ENCODE measurements at places on chromosomes 12 and 14.

DNA sequence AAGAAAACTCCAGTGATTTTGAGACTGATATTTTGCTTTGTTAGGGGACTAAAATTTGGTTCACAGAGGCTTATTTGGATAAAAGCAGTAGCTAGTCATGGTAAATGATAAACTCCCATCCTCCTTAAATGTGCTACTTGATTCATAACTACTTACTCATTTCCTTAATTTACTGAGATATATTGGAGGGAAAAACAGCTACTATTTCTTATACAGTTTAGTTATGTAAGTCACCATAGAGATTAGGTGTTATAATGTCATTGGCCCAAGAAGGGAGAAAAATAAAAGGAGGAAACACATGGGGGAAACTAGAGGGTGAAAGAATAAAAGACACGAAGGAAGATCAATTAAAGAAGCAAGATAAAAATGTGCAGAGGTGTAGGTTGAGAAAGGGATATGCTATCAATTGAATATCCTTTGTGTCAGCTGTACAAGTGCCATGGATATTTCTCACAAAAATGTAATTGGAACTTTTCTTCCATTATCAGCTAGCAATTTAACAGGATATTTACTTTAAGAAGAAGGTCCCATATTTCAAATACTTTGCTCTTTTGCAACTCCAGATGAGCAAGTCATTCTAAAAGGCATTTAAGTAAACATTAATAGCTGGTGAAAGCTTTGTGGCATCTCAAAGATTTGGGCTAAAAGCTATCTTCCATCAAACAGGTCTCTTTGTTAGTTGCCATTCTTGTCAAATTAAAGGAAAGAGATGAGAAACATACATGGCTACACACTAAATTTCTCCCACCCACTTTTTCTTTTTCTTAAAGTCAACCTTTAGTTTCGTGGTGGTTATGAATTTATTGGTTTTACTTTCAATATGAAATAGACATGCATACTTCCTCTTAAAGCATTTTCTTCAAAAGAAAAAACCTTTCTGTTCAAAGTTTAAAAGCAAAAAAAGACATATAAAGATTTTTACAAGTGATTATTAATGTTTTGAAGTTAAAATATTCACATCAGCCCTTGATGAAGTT, 439.5 kb downstream of the CCER1 start:
- DNase-seq: no peak

DNA sequence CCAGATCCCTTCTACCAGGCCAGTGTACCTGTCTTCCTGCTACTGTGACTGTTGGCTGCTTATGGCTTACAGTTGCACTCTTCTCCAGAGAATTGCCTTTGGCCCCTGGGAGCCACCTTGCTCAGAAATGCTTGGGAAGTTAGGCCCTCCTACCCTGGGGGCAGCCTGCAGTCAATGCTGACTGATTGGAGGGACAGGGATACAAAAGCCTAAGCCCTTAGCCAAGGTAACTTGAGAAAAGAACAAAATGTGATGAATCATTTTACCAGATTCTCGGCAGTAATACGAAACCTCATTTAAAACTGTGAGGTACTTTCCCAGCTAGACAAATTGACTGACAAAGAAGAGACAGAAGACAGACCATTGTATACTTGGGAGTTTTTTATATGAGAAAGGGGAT, 47.3 kb downstream of the PTCSC3 start:
- DNase-seq: no peak

GRCh38 chr12:112961074-112961473, 17.2 kb upstream of the OAS2 start:
- no peak for DNase-seq

GRCh38 chr12:75661908-75662307, 150.5 kb upstream of the KRR1 start:
- DNase-seq: peak; percentile 30

DNA sequence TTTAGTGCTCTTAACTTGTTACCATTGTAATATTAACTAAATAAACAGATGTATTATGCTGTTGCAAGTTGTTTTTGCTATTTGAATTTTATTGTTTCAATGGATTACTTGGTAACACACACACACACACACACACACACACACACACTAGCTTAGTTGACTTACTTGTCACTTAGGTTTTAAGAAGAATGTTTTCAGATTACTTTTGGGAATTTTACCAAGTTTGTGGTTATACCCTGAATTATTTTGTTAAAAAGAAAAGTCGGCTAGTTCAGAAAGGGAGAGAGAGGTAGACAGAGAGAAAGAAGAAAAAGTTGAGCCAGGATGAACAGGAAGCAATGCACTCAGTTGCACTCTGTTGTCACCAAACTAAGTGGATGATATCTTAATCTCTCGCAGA, 5.3 kb downstream of the SSTR1 start:
- DNase-seq: no peak

- peak; percentile 14 for DNase-seq
Measured at GRCh38 chr14:81169711-81170103, 51.1 kb downstream of the GTF2A1 start.

DNA sequence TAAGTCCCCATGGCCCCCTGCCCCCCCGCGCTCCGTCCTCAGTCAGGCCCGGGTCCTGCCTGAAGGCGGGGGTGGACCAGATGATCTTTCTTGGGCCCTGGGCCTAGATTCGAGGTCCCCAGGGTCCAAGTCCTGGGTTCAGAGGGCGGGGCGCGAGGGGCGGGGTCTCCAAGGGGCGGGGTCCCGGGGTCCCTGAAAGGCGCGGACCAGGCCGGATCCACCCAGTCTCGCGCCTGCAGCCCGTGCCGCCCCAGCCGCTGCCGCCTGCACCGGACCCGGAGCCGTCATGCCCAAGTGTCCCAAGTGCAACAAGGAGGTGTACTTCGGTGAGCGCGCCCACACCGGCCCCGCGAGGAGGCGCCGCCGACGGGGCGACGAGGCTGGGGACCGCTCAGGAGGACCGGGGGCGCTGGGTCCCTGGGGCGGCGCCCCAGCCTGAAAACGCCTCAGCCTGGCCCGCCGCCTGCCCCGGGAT, 325 bp downstream of the CRIP1 start:
- no peak for DNase-seq

GRCh38 chr12:94284046-94284445, 135.7 kb downstream of the PLXNC1 start:
- no peak for DNase-seq

DNA sequence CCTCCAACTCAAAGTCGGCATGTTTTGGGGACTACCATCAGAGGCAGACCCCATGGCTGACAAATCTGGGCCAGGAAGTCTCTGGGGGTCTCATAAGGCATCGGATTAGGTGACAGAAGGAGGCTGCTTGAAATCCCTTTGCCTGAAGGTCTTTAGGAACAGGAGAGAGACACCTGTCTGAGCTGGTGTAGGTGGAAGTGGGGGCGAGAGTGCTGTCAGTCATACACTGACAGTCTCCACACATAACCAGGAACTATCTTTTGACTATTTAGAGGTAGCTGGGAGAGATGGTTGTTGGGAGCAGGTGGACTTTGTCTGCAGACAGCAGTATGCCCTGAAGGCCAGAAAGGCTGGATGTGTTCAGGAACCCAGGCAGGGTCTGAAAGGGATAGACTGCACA, 98.7 kb downstream of the PRMT8 start:
- DNase-seq: no peak

DNA sequence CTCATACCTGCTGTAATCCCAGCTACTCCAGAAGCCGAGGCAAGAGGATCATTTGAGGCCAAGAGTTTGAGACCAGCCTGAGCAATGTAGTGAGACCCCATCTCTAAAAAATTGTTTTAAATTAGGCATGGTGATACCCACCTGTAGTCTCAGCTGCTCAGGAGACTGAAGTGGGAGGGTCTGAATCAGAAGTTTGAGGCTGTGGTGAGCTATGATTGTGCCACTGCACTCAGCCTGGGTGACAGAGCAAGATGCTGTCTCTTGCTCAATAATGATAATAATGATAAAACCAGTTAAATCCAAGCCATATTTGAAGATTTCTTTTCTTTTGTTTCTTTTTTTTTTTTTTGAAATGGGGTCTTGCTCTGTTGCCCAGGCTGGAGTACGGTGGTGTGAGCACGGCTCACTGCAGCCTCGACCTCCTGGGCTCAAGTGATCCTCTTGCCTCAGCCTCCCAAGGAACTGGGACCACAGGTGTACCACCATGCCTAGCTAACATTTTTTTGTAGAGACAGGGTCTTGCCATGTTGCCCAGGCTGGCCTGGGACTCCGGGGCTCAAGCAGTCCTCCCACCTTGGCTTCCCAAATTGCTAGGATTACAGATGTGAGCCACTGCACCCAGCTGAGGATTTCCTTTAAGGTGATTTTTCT, 12.8 kb downstream of the PSMA6 start:
- no peak for DNase-seq

GRCh38 chr14:99671235-99672224, 12.6 kb upstream of the CYP46A1 start:
- DNase-seq: no peak

GRCh38 chr12:91007531-91008290, 2.9 kb upstream of the EPYC start:
- no peak for DNase-seq

DNA sequence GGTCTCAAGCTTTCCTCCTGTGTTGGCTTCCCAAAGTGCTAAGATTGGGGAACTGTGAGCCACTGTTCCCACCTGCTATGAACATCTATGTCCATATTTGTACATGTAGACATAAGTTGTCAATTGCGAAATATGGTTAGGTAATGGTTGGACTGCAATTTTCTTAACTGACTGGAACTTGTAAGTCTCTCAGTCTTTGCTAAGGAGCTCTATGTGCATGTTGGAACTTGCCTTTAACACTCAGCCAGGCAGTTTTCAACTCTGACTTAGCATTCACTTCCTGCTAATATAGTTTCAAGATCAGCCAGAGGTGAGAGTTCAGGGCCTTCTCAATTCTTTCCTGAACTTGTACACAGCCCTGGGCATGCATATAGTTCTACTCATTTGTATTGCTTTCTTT, 44.5 kb upstream of the EEA1 start:
- DNase-seq: peak; percentile 9

GRCh38 chr14:64879635-64880220, at the start of gene SPTB:
SPTB (minus strand) TSS chr14:64879907; CDS start chr14:64823094, 56,813 bp downstream.
- no peak for DNase-seq

GRCh38 chr14:33347796-33348195, 409.1 kb downstream of the NPAS3 start:
- no peak for DNase-seq

DNA sequence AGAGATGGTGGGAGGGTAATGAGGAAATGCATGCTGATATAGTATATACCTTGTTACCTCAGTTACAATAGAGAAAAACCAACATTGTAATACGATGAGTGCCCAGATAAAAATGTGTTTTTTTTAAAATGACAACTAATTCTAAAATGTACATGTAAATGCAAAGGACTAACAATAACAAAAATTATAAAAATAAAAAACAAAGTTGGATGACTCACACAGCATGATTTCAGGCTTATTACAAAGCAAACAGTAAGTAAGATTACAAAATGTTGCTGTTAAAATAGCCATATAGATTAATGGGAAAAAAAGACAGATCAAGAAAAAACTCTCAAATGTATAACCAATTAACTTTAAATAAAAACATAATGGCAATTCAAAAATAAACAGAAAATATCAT, 1099.4 kb downstream of the FSCB start:
- DNase-seq: no peak

DNA sequence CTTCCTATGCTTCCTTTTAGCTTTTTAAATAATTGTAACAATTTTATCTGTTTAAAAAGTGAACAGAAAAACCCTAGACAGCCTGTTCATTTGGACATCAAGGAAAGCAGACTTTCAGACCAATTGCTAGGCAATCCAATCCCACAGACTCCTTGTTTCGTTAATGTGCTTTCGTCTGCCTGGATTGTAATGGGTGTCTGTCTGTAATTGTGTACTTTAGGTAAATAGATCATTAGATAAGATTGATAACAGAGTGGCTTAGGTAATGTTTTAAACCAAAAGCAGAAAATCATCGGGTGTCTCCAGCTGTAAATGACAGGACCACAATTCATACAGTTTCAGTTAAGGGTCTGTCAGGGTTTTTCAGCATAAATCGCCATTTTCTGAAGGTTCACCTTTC, 19.6 kb downstream of the CCDC60 start:
- no peak for DNase-seq

DNA sequence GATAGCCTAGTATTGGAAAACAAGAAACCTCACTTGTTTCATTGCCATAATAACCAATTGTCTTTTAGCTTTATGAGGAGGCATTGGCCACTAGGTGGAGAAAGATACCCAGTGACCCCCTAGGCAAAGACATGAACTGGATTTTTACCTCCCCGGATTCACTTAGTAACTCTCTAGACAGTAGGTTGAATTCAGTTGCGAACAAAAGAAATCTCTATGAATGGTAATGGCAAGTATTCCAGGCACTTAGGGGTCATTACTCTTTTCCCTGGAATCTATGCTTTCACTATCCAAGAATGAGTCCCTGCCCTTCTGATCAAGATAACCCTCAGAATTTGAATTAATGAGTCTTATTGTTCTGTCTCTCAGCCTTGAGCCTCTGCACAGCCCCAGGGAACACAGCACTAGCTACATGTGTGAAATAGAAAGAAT, 29.5 kb upstream of the RHOJ start:
- DNase-seq: peak; percentile 44

GRCh38 chr12:92140896-92141536, 4.6 kb downstream of the BTG1 start:
- no peak for DNase-seq

GRCh38 chr12:123105211-123105826, 45.6 kb downstream of the PITPNM2 start:
- no peak for DNase-seq

DNA sequence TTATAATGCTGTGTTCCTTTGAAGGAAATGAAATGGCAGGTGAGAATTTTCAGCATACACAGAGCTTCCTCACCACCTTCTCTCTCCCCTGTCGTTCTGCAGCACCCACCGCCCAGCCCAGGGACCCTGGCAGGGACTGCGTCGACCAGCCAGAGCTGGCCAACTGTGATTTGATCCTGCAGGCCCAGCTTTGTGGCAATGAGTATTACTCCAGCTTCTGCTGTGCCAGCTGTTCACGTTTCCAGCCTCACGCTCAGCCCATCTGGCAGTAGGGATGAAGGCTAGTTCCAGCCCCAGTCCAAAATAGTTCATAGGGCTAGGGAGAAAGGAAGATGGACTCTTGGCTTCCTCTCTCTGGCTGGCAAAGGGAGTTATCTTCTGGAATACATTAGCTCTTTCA, 35.1 kb downstream of the PAPLN start:
- no peak for DNase-seq

GRCh38 chr12:47078733-47079467, 521 bp upstream of the PCED1B start:
- DNase-seq: peak; percentile 52
